NCI-H524 treated with DMSO at 0.1 percent for 48 hours (cell line): ENCODE measurements at places on chromosomes 7 and 10.

DNA sequence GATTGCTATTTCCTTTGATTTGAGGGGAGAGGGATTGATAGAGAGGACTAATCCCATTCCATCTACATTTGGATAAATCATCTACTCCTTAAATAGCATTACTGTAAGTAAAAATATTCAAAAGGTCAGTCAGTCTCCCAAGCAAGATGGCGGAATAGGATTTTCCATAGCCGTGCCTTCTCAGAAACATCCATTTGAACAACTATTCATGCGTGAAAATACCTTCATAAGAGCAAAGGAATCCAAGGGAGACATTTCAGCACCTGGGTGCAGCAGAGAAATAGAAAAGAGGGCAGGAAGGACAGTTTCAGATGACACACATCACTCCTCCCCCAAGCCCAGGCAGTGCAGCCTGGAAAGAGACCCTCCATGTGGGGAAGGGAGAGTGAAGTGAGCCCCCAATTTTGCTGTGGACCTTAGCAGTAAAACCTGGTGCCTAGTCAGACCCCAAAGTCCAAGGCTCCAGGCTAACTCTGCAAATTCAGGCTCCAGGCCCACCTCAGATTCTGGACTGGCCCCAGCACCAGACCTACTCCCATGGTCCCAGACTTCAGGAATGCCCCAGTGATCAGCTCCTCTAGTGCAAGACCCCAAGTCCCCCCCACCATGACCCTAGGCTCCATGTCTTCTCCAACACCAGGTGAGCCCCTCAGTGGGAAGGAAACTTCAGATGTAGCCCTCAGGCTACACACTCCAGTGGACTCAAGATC is 104.3 kb upstream of the LANCL2 start:
- no peak for DNase-seq

- no peak for DNase-seq
Observed at GRCh38 chr7:120353171-120353570, 80.2 kb downstream of the KCND2 start.

DNA sequence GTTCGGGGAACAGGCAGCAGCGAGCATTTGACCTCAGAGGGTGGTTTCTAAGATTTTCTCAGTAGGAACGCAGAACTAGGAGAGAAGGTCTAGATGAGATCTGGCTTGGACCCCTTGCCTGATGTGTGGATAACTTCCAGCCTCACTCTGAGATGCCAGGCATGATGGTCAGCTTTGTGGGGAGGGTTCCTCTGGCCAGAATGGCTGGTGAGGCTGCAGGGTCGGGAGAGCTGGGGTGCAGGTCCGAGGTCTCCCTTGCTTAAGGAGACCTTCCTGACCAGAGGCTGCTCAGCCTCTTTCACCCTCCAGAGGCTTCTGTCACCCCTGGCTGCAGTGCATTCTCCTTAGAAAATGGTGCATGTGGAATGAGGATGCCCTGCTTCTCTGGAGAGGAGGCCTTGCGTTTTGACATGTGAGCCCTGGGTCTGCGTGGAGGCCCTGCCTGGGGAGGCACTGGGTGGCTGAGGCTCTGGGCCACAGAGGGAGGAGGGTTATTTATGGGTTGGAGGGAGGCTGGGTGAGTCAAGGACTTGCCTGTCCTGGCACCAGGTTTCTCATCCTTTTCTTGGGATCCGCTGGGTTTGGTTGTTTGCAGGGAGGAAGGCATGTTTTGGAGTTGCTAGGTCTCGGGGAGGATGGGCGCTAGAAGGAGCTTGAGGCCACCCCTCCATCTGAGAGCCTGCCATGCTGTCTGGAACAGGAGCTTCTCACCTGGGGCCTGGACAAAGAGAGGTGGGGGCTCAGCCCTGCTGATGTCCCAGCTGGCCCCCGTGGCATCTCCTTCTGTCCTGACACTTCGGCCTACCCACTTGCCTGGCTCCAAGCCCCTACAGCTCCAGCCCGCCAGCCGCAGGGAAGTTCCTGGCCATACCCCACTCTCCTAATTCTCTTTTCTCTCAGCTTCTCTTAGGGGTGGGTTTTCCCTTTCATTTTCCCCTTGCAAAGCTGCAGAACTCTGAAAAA is 3.9 kb downstream of the FAM241B start:
- DNase-seq: no peak

- DNase-seq: no peak
Observed at GRCh38 chr7:159211540-159212182, 67.0 kb upstream of the VIPR2 start.

DNA sequence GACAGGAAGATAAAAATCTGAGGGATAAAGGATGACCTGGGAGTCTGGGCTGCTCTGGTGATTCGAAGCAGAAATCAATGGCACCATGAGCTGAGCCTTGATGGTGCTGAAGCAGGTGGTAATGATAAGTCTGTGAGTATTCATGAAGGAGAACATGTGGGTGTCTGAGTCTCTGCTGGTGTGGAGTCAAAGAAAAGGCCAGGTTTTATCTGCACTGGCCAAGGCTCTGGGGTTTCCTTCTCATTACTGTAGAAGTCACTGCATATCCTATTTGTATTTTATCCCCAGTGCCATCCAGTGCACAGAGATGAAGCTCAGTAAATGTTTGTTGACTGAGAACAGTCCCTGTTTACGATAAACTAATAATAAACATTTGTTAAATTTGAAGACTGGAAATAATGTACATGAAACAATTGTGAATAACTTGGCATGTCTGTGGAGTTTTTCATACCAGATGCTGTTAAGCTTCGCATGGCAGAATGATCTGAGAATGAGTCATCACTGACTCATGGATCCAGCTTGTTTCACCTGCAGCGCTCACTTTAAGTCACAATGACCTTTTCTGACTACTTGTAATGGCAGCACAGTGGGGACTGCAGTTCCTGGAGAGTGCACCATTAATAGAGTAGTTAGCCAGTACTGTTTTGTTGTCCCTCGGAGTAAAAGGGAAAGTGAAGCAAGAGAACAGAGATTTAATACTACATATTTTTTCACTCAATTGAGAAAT is 538.5 kb downstream of the HTR7 start:
- no peak for DNase-seq

- no peak for DNase-seq
Observed at GRCh38 chr7:149879271-149879743, 5.5 kb downstream of the ATP6V0E2 start.

DNA sequence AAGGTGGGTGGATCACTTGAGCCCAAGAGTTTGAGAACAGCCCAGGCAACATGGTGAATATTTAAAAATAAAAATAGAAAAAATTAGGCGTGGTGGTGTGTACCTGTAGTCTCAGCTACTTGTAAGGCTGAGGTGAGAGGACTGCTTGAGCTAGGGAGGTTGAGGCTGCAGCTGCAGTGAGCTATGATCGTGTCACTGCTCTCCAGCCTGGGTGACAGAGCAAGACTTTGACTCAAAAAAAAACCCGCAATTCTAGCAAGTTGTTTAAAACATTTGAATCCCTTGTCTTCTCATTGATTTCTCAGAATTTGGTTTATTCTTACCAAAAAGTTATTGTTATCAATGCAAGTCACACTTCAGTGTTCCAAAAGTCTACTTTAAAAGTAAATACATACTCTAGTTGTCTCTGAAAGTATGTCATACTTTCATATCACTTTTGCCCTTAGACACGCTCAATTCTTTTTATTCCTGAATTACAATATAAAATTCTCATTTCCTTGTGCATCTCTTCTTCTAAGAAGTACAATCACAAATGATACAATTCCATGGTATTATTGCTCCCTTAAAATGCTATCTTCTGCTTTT is 6.3 kb downstream of the EPC1 start:
- DNase-seq: no peak

- DNase-seq: peak; percentile 39
Observed at GRCh38 chr7:105245398-105246114, 143.2 kb downstream of the SRPK2 start.
